Glutamatergic neuron (in vitro differentiated cells): ENCODE measurements at places on chromosomes 3 and 15.

- no peak for DNase-seq
Measured at GRCh38 chr15:82986442-82986780, 401 bp downstream of the RAMAC start.

GRCh38 chr3:133474817-133475216 is 75.0 kb downstream of the BFSP2 start:
- DNase-seq = no peak

DNA sequence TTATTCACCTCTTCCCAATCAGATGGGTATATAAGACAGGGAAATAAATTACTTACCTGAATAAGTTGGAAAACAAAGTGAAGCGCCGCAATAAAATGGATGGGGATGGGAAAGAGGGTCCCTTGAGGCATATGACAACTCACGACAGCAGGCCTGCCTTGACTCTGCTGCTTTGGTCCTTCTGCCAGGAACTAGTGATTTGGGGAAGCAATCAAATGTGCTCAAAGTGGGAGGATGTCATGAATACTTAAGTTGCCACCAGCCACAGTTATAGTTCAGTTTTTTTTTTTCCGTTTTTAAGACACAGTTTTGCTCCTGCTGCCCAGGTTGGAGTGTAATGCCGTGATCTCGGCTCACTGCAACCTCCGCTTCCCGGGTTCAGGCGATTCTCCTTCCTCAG is 4.6 kb downstream of the PARL start:
- DNase-seq = no peak

- DNase-seq = no peak
Measured at GRCh38 chr3:114861666-114862065, 285.4 kb downstream of the ZBTB20 start.

- no peak for DNase-seq
Measured at GRCh38 chr3:185082829-185083228, 70.0 kb downstream of the C3orf70 start.

GRCh38 chr3:23537101-23537551 is 268.6 kb upstream of the UBE2E1 start:
- peak; percentile 62 for DNase-seq

DNA sequence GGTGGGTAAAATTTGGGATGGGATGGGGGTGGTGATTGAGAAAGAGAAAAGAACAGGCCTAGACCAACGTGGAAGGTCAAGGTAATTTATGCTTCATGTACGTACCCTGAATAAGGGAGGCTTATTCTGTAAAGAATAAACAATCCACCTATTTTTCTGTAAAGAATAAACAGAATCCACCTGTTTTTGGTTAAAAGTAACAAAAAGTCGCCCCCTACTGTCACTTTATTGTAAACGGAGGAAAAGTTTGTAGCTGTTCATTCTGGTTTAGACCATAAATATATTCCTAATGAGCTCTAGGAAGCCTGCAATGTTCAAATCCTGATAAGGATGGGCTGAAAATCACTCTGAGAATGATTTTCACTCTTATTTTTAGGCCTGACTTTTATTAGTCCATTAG is 23.5 kb upstream of the SQOR start:
- no peak for DNase-seq

- no peak for DNase-seq
Measured at GRCh38 chr15:72163719-72164118, 33.9 kb downstream of the GRAMD2A start.

- no peak for DNase-seq
Measured at GRCh38 chr15:101255615-101256241, 3.9 kb upstream of the CHSY1 start.

GRCh38 chr3:171548917-171549316 is 88.7 kb upstream of the TNIK start:
- no peak for DNase-seq

GRCh38 chr3:195714380-195715011 is 6.3 kb upstream of the MUC20 start:
- DNase-seq = no peak

GRCh38 chr3:177968891-177969290 is 567.3 kb upstream of the KCNMB2 start:
- DNase-seq = no peak

GRCh38 chr15:48898446-48898845 is 20.5 kb downstream of the EID1 start:
- no peak for DNase-seq

- no peak for DNase-seq
Measured at GRCh38 chr3:71684757-71685386, 40.3 kb downstream of the EIF4E3 start.

GRCh38 chr3:183815951-183816475 is 9.4 kb downstream of the MAP6D1 start:
- DNase-seq = no peak

- DNase-seq = peak; percentile 86
Measured at GRCh38 chr3:62873761-62874710, 1.2 kb downstream of the CADPS start.

GRCh38 chr15:101044625-101045235 is 125.6 kb downstream of the LRRK1 start:
- peak; percentile 2 for DNase-seq

- no peak for DNase-seq
Measured at GRCh38 chr3:185423178-185423577, 60.2 kb downstream of the MAP3K13 start.

DNA sequence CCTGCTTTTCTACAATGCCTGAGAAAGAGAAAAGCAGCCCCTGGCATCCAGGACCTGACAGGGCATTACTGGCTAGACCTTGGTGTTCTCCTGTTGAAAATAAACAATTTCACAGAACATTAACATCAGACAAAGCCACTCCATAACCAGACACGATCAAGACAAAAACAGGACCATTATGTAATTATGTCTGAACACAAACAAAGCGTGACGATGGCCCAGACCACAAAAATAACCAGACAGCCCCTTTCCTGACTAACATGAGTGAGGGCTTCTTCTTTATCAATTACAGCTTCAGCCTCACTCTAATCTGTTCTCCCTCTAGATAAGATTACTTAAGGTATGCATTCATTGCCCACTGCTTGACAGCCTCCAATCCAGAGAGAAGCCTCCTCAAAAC is 172.7 kb upstream of the LMCD1 start:
- no peak for DNase-seq

GRCh38 chr3:156131241-156131640 is 10.9 kb downstream of the KCNAB1 start:
- no peak for DNase-seq

DNA sequence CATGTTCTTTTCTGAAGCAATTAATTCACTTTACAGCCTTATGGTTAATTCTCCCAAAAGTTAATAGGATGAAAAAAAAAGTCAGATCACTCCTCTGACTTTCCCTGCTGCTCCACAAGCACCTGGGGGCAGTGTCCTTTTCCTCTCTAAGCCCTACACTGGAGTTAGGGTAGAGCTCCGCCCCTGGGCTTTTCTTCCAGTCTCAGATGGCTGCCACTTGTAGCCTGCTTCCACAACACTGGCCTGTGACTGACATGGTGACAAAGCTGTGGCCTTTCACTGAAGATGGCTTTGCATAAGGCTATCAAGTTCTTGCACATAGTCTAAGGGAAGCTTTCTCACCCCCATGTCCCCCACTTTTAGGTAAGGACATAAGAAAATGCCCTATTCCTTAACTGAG is 1.3 kb upstream of the MON1A start:
- DNase-seq = no peak

DNA sequence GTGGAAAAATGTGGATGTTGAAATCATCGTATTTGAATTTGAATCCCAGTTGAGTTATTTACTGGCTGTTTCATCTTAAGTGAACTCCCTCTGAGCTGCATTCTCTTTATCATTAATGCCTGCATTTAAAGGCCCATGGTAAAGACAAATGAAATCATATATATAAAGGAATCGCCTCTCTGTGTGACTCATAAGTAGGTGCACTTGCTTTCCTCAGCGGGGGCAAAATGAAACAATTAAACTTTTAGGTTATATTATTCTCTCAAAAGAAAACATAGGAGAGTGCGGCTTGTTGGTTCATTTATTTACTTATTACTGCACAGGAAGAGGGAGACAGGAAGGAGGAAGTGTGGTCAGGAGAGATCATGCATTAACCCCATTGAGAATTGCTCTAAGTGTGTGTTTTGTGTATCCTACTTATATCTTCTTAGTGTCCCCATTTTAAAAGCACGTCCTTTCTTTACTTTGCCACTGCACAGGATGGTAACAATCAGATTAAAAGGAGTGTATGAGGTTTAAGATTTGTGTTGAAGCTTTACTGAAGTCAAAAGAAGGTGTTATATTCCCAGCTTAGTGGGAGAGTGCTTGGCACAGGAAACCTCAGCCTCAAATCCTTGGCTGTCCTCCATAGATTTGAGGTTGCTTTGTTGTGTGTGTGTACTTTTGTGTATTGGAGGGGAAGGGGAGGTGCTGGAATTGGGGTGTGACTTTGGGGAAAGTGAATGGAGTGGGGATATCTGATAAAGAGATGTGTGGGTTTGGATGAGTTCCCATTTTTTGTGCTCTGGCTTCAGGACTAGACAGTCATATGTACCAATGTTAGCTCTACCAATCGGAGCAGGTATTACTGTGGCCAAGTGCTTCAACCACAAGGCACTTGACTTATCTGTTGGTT is 595.8 kb upstream of the NR2F2 start:
- no peak for DNase-seq

DNA sequence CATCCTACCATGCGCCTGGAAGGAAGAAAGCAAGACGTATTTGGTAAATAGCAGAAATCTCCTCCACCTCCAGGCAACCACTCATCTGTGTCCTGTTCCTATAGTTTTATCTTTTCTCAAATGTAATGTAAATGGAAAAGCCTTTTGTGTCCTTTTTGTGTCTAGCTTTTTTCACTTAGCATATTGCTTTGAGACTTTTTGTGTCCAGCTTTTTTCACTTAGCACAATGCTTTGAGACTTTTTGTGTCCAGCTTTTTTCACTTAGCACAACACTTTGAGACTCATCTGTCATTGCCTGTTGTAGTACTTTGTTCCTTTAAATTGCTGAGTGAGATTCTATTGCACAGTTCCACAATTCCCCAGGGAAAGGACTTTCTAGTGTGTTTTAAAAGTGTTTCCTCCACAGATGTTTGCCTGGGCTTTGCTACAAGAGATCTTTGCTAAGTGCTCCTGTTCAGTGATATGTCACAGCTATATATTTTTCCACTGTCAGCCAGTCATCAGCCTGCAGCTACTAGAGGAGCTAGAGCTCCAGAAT is 27.9 kb upstream of the MUC13 start:
- DNase-seq = no peak

DNA sequence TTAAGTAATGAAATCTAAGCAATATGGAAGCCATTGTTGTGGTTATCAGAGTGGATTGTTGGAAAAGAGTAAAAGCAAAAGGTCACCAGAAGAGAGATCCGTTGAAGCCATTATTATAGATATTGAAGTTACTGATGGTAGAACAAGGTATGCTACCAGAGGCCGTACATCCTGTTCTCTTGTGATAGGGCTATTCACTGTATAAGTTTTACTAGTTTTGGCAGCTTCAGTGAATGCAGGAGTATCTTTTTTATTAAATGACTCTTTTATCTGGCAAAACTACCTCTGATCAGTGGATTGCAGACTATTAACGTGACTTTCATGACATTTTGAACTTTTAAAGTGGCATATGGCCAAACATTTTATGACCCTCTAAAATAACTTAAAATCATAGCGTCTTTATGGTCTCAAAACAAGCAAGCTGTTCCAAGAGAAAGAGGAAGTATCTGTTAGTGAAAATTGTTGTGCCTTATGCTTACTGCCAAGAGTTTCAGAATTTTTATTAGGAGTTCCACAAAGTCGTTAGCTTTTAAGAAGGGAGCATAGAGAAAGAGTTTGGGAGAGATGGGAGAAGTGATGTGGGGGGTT is 102.9 kb downstream of the LRRC49 start:
- DNase-seq = no peak

DNA sequence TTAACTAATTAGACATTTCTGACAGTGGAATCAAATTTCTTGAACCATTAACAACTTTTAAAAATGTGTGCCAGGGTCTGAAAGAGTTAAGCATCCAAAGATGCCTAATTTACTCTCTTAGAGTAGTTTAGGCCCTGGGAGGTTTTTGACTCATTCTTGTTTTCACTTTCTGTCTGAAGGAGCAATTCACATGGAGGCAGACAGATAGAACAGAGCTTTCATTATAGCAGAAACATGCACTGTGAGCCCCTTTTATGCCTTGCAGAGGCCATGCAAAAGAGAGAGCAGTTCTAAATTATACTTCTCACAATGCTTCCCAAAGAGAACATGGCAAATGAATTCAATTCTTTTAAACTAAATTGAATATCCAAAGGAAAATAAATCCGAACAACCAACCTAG is 554.8 kb downstream of the MFSD1 start:
- DNase-seq = no peak

DNA sequence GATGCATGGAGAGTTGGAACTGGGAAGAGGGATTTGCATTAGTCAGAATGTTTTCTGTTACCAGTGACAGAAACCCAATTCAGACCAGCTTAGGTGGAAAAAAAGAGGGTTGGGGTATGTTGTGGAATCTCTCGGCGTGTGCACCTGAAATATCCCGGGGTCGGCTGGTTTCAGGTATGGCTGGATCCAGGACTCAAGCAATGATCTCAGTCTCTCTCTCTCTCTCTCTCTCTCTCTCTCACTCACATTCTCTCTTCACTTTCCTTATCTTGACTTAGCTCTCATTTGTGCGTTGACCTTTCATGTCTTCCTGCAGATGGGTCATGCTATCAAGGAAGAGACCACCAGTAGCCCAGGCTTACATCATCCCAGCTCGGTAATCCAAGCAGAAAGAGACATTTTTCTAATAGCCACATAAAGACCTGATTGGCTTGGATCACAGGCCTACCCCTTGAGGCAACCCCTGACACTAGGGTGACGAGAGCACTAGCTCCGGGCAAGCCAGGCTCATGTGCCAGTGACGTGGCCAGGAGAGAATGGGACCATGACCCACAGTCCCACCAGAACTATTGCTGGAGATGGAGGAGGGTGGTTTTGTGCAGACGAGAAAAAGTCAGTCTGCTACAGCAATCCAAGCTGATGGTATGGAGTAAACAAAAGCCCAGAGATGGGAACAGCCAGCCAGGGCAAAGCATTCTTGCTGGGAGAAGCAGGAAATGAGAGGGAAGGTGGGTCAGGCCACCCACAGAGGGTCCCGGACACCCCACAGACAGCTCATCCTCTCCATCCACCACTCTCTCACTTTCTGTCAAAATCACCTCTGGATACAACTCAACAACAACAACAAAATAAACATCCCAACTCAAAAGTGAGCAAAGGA is 91.7 kb downstream of the CHSY1 start:
- no peak for DNase-seq

- peak; percentile 83 for DNase-seq
Measured at GRCh38 chr3:47009225-47010110, 30.0 kb downstream of the NBEAL2 start.

DNA sequence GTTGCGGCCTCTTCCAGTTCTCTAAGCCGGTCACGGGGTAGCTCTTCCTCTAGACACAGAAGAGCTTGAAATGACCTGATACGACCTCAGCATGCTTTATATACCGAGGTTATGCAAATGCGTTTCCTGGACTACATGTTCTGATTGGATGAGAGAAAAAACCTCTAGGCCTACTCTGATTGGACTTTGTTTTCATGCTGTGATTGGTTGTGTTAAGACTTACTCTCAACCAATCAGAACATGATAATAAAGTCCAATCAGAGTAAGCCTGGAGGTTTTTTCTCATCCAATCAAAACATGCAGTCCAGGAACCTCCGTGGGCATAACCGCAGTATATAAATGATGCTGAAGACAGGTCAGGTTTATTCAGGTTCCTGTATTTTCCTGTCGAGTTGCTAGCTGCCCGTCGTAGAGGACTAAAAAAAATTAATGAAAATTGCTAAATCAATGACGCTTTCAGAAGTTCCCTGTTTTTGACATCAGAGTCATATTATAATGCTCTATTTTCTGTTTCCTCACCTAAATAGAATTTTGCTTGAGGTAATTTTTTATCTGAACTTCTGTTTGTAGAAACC is 177.4 kb downstream of the POTEB3 start:
- no peak for DNase-seq

GRCh38 chr15:63401714-63402497 is 20.3 kb upstream of the CA12 start:
- DNase-seq = no peak
